ENCODE measurements at places on chromosomes 11 and 22.

- DNase-seq, result no peak
Measured at GRCh38 chr11:92406472-92406871, 181.9 kb downstream of the FAT3 start.

DNA sequence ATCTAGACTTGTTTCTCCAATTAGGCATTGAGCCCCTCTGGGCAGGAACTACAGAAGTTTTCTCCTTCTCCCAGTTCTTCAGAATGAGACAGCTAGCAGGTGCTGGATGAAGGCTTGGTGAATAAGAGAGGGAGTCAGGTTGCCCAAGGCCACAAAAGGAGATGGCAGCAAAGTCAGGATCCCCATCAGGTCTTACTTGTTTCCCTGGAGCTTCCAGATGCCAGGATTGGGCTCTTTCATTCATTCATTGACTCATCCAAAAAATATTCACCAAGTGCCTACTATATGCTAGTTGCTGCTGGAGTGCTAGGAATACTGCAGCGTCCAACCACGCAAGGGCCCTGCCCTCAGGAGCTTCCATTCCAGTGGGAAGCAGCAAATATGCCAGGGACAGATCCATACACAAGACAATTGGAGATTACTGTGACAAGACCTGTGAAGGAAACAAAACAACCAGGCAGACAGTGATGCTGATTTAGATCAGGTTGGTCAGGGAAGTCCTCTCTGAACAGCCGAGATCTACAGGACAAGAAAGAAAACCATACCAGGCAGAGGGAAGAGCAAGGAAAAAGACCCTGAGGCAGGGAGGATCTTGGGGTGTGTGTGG is 24.6 kb upstream of the LMO1 start:
- DNase-seq, result no peak

- no peak for DNase-seq
Measured at GRCh38 chr11:68584097-68584496, 100.2 kb upstream of the GAL start.

- no peak for DNase-seq
Measured at GRCh38 chr11:73404048-73404447, 27.8 kb downstream of the RELT start.

DNA sequence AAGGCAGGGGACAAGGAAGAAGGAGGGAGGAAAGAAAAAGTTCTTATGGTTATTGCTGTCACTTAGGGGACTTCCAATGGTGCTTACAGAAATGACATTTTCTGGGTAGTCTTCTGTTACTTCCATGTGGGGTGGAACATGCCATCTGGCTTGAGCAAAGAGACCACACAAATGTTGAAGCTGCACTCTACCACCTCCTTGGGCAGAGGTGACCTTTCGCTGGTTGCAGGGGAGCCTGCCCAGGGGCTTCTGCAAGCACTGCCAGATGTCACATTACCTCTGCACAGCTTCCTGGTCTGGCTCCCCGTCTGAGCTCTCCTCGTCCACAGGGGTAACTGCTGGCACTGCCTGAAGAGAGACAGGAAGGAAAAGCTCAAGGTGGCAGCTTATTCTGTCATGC is 32.6 kb upstream of the APOA1 start:
- DNase-seq, result no peak

GRCh38 chr11:103910721-103911120 is 125.7 kb upstream of the DDI1 start:
- no peak for DNase-seq

DNA sequence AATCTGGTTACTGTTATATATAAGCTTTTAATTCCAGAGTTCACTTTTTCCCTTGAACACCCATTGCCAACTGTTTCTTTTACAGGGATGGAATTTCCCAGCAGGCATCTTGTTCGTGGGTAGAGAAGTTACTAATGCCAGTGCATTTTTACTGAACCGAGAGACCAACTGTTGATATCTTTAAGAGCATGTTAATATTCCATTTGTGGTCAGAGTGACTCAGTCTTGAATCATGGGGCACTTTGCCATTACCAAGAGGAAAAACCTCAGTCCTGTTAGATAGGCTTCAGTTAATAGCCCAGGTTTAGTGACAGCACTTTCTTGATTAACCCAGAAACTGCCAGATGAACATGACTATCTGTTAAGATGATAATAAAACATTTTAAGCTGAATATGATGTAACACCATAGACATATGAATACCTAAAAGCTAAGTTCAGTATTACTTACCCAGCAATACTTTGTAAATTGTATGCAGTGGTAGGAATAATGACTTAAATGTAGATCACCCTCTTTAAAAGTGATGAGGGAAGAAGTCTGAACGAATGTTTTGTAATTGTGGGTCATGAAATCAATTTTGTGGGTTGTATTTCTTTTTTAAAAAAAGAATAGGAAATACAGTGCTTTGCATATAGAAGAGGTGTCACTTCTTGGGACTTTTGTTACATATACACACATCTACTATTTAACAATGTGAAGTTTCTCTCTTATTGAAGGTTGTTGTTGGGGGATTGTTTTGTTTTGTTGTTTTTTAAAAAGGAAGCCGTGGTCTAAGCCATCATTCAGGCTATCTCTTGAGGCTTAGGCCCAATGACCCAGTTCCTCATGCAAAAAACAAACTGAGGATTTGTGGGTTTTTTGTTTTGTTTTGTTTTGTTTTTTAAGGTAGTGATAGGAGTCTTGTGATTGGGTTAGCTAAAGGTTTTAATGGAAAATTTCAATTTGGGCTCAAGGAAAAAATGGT is 79.2 kb upstream of the GRIK4 start:
- peak; percentile 98 for DNase-seq

Data from fibroblast of skin of left biceps (primary cell).